ENCODE measurements at places on chromosomes 4 and X.

- peak; percentile 54 for DNase-seq
Observed at GRCh38 chrX:46575991-46576392, 2.4 kb downstream of the CHST7 start.

GRCh38 chr4:174183259-174183658 lies 100.2 kb downstream of the FBXO8 start:
- DNase-seq: no peak

DNA sequence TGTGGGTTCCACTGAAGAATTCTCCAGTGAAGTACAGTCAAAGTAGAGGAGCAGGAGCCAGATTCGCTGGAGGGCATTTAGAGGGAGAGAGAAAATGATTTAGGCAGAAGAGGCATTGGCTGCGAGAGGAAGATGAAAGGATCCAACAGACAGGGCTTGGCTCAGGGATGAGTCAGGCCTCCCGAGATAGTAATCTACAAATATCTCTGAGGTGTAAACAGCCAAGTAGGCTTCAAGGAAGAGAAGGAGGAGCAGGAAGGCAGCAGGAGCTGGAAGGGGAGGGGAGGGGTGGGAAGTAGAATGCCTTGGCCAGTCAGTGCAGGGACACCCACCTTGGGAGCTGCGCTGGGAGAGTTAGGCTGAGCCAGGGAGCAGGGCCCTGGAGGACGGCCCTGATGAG lies 55.5 kb downstream of the PJA1 start:
- DNase-seq: no peak

GRCh38 chrX:53048169-53049126 lies at the start of gene GPR173:
GPR173 (plus strand) TSS chrX:53048789; CDS start chrX:53076622, 27,833 bp downstream.
- DNase-seq: no peak

DNA sequence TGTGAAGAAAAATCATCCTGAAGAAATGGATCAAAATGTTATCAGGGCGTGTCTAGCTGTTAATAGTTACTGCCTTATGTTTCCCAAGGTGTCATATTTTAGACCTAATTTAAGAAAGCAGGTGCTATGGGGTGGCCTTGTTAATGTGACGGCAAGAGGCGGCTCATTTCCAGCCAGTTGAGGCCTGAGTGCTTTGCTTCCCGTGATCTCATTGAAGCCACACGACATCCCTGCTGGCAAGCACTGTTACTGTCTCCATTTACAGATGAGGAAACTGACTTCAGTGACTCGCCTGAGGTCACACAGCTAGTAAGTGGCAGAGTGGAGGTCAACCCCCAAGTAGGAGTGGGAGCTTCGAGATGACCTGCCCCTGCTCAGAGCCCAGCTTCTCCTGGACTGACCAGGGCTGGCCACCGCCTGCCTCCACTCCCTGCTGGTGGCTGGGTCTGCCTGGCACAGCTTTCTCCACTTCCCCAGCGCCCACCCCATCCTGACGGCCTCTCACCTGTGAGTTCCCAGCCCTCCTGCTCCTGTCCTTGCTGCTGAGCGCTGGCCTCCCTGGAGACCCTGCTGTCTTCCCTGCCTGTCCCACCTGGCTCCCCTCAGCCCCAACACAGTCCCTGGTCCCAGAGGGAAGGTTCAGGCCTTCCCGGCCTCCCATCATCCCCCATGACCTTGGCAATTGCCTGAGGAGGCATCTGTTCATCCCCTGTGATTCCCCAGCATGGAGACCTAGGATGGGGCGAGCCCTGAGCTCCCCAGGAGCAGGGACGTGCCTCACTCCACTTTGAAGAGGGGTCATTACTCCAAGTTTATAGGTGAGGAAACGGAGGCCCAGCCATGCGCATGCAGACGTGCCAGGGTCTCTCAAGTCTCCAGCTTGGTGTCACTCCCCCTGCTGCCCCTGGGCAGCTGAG lies 47.7 kb upstream of the SORCS2 start:
- no peak for DNase-seq

DNA sequence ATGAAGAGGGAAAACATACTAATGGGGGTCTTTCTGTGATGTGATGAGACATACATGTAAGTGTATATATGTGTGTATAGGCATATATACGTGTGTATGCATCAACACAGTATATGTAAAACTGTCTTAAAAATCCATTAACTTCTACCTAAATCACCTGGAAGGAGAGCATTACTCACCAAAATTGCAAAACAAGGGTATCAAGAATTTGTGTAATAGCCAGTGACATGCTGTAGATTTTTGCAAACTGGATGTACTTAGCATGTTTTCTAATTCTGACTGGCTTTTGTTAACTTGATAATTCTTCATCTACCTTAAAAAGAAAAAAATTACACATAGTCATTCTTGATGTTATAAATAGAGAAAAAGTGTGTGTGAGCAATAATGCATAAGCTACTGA lies 104.7 kb downstream of the PRRG1 start:
- no peak for DNase-seq

GRCh38 chrX:56728752-56729151 lies 291 bp upstream of the NBDY start:
- DNase-seq: no peak

DNA sequence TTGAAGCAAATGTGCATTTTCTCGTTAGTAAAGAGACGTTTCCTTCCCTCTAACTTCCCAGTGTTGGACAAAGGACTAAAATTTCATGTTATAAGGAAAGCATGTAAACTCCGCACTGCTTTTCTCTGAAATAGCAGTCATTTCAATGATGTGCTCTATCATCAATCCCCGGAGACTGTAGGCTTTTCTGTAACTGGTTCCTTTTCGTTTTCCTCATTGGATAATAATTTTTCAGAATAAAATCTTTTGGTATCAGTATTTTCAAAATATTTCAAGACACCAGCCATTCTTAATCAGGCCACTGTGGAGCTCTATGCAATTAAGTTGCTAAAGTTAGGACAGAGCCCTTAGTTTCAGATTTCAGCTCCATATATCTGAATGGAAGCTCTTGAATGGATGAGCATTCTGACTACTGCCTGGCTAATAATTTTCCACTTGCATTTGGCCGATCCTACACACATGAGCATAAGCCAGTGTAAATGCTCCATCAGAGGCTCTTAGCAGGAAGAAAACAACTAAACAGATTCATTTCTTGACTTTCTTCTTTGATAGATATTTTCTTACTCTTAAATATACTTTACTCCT lies 157.7 kb downstream of the CHIC2 start:
- no peak for DNase-seq

- DNase-seq: no peak
Observed at GRCh38 chr4:16237715-16238114, 11.4 kb upstream of the TAPT1 start.

Data from activated CD8-positive, alpha-beta memory T cell treated with anti-CD3 and anti-CD28 coated beads for 24 hours (primary cell).